ENCODE measurements at places on chromosomes 1 and 21.

DNA sequence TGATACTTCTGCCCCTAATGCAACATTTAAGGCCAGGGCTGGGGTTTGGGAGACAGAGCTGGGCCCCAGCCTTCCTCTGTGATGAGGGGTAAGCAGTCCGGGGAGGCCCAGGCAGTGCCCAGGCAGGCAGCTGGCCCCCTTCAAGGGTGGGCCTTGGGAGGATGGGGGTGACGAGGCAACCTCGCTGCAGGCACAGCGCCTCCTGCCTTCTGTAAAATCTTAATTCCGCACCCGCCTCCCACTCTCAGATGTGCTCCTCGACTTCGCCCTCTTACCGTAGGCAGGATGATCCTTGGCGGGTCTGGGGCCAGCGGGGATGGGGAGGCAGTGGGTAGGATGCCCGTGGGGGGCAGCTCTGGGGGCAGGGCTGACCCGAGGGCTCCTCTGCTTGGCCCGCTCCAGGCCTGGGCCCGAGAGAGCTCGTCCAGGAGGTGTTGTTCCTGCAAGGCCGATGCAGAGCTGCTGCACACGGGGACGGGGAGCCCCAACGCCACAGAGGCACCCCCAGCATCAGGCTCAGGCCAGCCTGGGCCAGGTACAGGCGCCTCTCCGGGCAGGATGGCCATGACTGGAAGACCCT, 9.1 kb downstream of the C21orf58 start:
- no peak for DNase-seq

DNA sequence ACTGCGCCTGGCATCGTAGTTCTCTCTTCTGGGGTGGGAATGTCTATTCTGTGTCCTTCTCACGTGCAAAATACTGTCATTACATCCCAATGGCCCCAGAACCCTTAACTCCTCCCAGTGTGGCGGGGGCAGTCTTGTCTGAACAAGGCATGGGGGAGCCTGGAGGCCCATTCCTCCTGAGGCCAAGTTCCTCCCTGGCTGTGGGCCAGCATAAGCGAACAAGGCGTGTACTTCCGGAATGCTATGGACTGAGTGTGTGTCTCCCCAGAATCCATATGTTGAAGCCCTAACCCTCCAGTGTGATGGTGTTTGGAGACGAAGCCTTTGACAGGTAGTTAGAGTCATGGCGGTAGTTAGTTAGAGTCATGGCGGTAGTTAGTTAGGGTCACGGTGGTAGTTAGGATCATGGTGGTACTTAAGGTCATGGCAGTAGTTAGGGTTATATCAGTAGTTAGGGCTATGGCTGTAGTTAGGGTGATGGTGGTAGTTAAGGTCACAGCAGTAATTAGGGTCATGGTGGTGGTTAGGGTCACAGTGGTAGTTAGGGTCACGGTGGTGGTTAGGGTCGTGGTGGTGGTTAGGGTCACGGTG, 71.0 kb downstream of the PRKCZ start:
- no peak for DNase-seq

- DNase-seq, result no peak
Observed at GRCh38 chr1:24094554-24094953, 17.4 kb downstream of the MYOM3 start.

- DNase-seq, result no peak
Observed at GRCh38 chr1:9657521-9658032, 6.0 kb downstream of the PIK3CD start.

- DNase-seq, result peak; percentile 31
Observed at GRCh38 chr1:218620956-218621355, 275.8 kb downstream of the TGFB2 start.

- no peak for DNase-seq
Observed at GRCh38 chr1:93554883-93555872, 107.3 kb downstream of the FNBP1L start.

DNA sequence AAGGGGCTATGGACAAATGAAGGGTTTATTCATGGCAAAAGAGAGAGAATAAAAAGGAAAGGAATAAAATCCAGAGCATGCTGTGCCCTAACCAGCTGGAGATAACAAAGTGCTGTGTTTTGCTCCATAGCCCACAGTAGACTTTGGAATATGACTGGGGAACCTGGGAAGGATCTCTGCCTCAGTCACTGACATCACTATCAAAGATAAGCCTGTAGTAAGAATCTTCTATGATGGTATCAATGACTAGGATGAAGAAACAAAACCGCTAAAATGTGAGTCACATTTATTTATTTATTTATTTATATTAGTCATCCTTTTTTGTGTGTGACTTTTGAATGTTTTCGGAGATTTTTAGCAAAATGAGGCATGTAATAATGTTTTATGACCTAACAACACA, 56.3 kb downstream of the NVL start:
- peak; percentile 19 for DNase-seq

GRCh38 chr21:31554511-31555022, 104.9 kb upstream of the SOD1 start:
- peak; percentile 87 for DNase-seq

DNA sequence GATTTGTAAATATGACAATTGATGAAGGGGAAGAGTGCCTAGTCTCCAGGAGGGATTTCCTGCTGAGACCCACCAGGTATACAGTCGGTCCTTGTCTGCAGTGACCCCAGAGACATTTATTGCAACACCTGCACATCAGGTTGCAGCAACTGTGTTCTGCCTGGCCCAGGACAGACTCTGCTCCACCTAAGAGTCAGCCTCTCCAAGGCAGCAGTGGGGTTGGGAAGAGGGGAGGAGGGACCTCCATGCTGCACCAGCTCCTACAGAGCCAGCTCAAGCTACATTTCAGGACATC, 120.4 kb upstream of the IRF2BP2 start:
- DNase-seq, result no peak

- DNase-seq, result no peak
Observed at GRCh38 chr21:14975136-14975919, 89.5 kb downstream of the NRIP1 start.

DNA sequence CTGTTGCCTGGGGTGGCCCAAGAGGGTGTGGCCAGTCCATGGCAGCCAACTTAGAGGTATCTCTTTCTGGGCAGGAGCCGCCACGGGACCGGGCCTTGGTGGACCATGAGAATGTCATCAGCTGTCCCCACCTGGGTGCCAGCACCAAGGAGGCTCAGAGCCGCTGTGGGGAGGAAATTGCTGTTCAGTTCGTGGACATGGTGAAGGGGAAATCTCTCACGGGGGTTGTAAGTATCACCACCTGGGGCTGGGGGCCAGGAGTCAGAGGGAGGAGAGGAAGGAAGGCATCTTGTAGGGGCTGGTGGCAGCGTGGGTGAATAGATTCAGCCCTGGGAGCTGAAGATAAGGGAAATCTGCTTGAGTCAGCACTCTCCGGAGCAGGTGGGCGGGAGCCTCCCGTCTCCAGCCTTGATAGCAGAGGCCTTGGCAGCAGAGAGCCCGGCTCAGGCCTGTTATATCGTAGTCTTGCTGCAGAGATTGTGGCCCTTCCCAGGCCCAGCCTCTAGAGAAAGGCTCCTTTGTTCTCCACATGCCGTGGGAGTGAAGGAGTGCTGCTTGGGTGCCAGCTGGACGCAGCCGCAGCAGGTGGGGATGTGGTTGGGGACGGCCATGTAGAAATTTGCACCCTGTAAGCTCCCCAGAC, 25.4 kb downstream of the PHGDH start:
- no peak for DNase-seq

- no peak for DNase-seq
Observed at GRCh38 chr1:225412803-225413351, 15.0 kb downstream of the LBR start.

- no peak for DNase-seq
Observed at GRCh38 chr1:71908303-71908702, 374.0 kb downstream of the NEGR1 start.

DNA sequence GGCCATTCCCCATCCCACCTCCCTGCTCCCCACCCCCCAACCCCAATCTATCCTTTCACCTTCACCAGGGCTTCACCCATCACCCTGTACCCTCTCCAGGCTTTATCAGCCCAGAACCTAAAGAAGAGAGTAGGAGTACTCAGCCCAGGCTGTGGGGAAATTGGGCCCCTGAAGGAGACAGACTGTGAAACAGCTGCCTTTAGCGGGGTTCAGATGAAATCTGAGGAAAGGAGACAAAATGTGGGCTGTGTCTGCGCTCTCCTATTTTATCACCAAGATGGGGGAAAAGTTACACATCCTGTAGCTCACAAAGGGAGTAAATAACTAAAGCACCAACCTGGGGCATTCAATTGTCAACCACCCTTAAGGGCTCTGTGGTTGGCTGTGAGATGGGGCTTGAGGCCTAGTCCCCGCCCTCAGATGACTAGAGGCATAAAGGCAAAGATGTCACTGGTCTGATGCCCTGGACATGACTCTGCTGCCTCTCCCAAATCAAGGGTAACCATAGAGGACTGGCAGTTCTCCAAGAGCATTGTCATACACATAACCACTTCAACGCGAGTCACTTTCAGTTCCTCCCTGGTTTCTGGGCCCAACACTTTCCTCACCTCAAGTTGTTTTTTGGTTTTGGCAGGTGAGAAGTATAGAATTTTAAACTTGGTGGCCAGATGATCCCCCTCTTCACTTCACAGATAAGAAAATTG, 30.0 kb downstream of the SLC27A3 start:
- DNase-seq, result peak; percentile 76

GRCh38 chr1:57824535-57824934, 400.7 kb upstream of the DAB1 start:
- no peak for DNase-seq

DNA sequence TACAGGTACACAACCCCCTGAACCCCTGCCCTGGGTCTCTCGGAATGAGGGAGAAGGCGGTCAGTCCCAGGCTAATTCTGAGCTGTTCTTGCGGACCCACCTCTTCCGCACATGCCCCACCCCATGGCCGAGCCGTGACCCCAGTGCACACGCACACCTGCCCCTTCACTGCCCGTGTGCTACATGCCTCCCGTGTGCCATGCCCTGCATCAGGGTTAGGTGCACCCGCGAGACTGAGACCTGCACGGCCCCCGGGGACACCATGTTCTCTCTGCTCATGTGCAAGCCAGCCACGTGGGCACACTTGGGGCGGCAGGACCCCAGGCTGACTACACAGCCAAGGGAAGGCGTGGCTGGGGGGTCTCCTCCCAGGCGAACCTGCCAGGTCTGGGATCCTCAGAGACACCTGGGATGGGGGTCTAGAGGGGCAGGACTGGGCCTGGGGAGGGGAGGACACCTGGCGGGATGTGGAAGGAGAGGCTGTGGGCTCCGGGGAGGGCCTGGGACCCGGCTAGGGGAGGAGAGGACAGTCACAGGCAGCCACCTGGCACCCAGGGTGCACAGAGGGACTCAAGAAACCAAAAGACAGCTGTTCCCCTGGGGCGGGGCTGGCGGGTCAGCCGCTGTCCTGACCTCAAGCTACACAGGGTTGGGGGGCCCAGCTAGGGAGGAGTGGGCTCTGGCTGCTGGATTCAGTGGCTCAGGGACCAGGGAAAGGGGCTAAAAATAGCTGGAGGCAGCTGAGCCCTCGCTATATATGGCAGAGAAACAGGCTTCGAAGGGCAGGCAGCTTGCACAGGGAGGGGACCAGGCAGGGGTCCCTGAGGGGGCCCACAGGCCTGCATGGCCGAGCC, 133.4 kb downstream of the CASZ1 start:
- DNase-seq, result no peak

- DNase-seq, result no peak
Observed at GRCh38 chr1:114737314-114737849, 20.4 kb downstream of the CSDE1 start.
